Fibroblast of mammary gland (primary cell): ENCODE measurements at places on chromosomes 2 and 18.

DNA sequence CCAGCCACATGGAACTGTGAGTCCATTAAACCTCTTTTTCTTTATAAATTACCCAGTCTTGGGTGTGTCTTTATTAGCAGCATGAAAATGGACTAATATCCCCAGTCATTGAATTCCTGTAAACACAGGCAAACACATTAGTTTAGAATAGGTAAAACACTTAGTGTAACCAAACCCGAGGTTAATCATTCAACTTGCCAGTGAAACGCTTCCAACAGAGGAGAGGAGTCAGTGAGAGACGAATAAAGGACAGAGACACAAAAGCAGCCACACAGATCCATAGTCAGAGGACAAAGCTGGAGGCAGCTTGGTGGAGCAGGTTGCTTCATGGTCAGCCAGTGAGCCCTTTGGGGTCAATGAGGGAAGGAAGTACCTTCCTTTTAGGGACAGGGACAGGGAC, 348.1 kb downstream of the TGIF1 start:
- DNase-seq: no peak

GRCh38 chr2:24870891-24871705, 48.9 kb downstream of the ADCY3 start:
- no peak for DNase-seq

DNA sequence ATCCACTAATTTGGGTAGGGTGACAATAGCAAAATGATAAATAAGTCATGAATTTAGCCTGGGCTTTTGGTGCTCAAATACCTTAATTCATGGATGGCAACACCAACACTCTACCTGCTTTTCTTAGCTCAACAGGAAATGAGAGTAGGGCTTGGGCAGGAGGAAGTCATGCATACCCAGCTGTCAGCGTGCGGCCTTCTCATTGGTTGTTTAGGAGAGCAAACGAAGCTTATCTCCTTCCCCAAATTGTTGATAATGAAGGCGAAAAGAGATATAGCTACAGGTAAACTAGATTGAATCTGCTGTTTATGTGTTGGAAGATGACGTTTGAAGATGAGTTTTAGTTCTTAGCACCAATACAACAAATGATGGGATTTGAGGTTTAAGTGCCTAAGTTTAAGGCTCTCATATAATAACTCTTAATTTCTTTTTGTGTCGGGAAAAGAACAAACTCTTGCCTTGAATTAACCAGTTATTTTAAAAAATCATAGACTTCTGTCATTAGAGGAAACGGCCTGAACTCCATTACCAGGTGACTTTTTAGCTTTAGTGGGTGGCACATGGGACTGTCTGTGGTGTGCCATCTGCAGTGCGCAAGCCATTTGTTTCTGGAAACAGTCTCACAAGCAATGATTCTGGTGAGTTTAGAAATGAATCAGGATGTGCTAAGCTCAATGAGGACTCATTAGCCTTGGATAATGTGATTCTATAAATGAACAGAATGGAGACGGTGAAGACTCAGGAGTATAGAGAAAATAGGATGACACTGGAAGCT, 19.8 kb downstream of the MAP4K4 start:
- no peak for DNase-seq

DNA sequence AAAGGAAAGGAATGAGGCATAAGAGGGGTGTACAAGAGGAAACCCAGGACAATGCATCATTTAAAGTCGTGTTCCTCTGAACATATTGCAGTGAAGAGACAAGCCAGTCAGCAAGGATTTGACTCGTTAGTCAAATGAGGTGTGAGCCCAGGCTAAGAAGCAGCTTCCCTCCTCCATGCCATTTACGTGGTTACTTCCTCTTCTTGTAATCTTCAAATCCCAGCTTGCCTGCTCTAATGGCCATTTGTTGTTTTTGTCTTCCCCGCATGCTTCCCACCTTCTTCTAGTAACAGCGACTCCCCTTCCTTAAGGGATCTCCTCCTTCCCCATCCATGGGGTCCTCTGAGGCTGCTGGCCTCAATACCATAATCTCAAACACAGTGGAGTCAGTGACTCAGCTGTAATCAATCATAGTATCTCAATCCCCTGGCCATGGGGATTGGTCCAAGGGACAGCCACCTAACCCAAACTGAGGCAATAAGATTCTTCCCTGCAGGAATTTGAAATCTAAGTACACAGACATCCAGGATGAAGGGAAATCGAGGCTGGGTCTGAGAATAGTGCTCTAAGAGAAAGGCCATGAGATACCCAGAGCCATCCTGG, 37.6 kb downstream of the SLC14A1 start:
- no peak for DNase-seq

DNA sequence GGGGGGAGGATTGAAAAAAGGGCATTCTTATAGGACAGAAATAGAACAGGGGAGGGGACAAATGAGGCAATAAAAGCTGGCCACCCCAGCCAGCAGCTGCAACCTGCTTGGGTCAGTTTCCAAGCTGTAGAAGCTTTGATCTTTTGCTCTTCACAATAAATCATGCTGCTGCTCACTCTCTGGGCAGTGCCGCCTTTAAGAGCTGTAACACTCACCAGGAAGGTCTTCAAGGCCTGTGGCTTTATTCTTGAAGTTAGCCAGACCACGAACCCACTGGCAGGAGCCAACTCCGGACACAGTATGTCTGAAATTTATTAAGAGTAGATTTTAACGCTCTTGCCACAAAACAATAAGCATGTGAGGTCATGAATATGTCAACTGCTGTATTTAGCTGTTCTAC, 649.9 kb upstream of the RAB6C start:
- no peak for DNase-seq

- peak; percentile 44 for DNase-seq
Observed at GRCh38 chr18:44128365-44128764, 552.3 kb upstream of the SETBP1 start.

DNA sequence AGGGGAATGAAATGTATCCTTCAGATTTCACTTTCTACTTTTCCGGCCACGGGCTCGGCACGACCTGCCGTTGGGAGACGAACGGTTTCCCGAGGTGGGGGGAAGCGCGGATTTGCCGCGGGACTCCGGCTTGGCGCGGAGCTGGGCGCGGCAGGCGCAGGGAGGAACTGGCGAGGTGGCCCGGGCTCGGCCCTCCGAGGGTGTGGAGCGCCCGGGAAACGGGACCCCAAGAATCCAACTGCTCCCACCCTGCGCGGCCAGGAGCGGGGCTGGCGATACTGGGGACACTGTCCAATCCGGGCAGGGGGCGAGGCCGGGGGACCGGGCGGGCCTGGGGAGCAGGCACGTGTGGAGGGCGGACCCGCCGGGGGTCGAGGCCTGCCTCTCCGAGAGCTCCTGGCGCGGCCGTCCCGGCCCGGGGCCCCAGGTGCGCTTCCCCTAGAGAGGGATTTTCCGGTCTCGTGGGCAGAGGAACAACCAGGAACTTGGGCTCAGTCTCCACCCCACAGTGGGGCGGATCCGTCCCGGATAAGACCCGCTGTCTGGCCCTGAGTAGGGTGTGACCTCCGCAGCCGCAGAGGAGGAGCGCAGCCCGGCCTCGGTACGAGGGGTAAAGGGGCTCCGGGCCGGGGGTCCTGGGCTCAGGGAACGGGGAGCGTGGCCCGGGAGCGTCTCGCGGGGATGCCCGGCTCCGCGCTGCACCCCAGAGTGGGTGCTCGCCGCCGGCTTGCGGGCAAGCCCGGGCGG, at the start of gene ANXA4:
Gene ANXA4, plus strand, starts transcription at position 560 of the 747 bp plus-strand sequence. CDS start 39,432 bp downstream, outside the sequence.
- peak; percentile 80 for DNase-seq

- DNase-seq: peak; percentile 34
Observed at GRCh38 chr2:73933194-73933593, 6.5 kb downstream of the DGUOK start.

DNA sequence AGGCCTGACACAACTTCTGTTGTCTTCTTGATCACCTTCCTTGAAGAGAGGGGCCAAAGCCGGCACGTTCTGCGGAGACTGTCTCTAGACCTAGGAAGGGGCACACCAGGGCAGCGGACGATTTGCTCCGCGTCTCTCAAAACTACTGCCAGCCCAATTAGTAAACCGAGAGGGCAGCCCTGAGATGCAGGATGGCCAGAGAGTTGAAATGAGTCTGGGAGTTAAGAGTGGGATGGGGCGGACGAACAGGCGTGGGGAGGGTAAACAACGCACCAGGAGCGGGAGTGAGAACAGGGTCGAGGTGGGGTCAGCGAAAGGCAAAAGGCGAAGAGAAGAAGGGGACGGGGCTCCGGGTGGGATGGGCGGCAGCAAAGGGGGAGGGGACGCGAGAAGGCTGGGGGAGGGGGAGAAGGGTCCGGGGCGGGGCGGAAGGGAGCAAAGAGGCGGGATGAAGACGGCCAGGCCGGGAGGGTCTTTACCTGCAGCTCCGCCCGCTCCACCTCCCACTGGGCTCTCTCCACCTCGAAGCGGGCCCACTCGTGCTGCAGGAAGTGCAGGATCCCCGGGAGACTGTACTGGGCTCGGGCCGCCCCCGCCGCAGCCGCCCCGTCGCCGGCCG, 476 bp downstream of the STRN start:
- DNase-seq: peak; percentile 8

GRCh38 chr18:27605107-27605834, 420.2 kb upstream of the CHST9 start:
- DNase-seq: peak; percentile 65
